NCI-H524 treated with DMSO at 0.1 percent for 48 hours (cell line): ENCODE measurements at places on chromosomes 2 and 18.

GRCh38 chr2:27108221-27108620, 10.7 kb downstream of the CGREF1 start:
- no peak for DNase-seq

- no peak for DNase-seq
These were observed 77.9 kb downstream of the LIMS1 start for GRCh38 chr2:108612153-108612513.

DNA sequence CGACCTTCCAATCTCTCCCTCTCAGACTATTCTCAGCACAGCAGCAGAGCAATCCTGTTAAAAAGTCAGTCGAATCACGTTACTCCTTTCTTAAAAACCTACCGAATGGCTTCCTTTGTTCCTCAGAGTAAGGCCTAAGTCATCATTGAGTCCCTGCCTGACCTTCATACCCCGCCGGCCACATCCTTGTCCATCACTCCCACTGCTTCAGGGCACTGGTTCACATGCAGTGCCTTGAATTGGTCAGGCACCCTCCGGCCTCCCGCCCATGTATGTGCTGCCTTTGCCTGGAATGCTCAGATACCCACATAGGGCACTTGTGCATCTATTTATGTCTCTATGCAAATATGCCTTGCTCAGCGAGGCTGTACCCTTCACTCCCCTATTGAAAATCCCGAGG, 206.4 kb downstream of the DLGAP1 start:
- DNase-seq, result no peak

GRCh38 chr2:190380962-190381412, 27.2 kb upstream of the MFSD6 start:
- DNase-seq, result no peak

DNA sequence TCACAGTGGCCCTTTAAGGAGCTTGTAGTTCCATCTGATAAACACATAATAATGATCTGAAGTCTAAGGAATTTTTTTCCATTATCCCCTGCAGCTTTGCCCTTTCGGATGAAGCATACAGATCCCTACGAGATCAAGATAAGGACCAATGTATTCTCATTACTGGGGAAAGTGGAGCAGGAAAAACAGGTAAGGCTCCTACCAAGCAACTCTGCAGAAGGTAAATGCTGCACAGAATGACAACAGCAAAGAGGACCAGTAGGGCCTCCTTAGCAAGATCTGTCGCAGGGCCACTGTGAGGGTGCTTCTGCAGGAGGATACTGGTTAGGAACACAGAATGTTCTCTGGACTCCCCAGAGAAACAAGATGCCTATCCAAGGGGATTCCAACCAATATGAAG, 84.6 kb downstream of the MYO1B start:
- DNase-seq, result no peak

DNA sequence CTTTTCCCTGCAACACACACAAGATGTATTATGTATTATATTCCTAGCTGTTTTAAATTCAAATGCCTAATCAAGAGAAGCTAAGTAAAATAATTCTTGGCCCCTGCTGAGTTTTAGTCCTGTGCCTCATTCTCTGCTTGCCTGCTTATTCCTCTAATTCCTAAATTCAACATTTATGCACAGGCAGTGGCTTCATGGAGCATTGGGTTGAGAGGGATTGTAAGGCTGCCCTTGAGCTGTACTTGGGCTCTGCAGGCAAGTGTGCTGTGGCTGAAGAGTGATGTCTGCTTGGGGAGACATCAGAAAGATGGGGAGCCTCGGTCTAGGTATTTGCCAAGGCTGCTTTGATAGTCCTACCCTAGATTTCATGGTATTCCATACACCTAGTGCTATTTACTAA, 27.8 kb downstream of the KIF5C start:
- no peak for DNase-seq

GRCh38 chr2:110883406-110883805, 151.0 kb downstream of the ACOXL start:
- no peak for DNase-seq

DNA sequence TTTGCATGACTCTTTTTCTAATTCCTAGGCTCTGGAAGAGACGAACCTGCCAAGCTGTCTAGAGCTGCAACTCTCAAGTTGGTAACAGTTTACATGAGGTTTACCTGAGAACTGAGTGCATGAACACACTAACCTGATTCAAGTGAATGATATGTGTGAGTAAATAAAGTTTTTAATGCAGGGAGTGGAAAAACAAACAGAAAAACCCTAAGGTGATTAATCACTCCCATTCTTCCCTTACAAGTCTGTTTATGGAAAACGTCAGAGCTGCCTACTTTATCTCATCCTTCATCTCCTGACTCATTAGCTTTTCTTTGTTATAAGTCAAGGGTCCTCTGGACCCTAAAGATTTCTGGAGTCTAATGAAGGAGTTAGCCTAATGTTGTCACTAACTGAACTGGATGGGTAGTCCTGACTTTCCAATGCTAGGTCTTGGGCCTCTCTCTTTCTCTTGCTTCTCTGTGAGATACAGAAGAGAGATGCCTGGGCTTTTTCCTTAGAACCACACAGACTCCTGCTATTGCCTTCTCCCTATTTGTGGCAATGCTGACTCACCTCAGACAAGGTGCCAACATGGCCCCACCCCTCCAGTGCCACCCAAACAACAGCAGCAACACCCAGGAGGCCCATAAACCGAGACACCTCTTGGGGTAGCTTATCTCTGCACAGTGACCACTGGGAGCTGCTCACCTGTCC, 952.4 kb downstream of the EPHA4 start:
- no peak for DNase-seq

- no peak for DNase-seq
These were observed 91.8 kb downstream of the ACVR1 start for GRCh38 chr2:157784169-157784822.
